ENCODE measurements at places on chromosomes 1 and 21.

GRCh38 chr1:15322648-15323350, 75.8 kb downstream of the FHAD1 start:
- no peak for DNase-seq

GRCh38 chr1:118636004-118636403, 352.1 kb downstream of the TBX15 start:
- no peak for DNase-seq

GRCh38 chr1:94532077-94532476, 9.5 kb downstream of the F3 start:
- no peak for DNase-seq

GRCh38 chr1:41678111-41678878, 193.8 kb upstream of the EDN2 start:
- no peak for DNase-seq

- DNase-seq = no peak
These were observed 89.4 kb downstream of the PAPPA2 start for GRCh38 chr1:176552217-176552991.

Measured in activated T-cell treated with anti-CD3 and anti-CD28 coated beads for 1 hour (primary cell).